ENCODE measurements at places on chromosomes 3 and 15.

DNA sequence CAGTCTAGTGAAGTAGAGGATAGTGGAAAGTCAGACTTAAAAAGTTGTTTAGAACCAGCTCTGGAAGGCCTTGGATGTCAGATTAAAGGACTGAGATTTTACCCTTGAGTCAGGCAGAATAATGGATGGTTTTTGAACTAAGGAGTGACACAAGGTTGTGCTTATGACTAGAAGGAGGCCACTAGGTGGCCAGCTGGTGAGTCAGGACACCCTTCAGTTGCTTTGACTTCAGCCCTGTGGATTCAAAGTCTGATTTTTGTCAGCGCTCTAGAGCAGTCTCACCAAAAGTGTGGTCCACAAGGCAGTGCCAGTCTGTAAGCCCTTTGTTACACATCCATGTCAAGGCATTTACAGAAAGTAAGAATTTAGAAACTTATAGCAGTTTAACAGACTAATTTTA, 3.8 kb upstream of the GABPB1 start:
- DNase-seq, result no peak

DNA sequence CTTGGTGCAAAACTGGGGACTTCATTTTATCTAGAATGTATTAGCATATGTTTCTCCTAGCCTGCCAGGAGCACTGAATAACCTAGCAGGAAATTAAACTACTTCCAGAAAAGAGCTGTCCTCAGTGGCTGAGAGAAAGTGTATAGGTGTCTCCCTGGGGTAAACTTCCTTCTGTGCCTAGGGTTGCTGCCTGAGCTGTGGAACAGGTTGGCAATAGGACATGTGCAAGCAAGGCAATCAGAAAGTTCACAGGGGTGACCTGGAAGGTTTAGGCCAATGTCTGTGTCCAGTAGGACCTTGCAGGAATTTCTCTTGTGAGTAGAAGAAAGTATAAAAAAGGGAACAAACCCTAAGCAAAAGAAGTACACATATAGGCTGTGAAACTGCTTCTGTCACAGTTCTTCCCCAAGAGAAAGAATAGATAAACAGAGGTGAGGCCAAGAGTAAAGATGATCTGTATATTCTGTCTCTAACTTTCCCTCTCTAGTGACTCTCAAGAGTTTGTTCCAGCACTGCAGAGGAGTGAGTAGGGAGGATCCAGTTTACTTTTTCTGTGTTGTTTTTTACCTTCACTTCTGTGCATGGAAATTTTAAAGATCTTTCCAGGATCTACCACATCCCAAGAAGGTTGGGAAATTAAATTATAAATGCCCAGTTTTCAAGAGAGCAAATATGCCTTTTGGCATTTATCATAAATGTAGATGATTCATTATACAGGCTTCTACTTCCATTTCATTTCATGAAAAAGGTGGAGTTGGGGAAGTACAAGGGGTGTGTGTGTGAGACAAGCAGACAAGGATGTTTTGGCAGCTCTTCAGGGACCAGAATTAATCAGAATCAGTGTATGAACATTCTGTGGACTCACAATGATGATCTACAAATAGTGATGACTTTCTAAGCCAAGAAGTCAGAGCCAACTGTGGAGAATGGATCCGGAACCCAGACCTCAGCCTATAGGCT, 155.2 kb downstream of the RBPMS2 start:
- no peak for DNase-seq

GRCh38 chr3:195270817-195271409, at the start of gene XXYLT1:
Gene XXYLT1 (minus strand): TSS chr3:195271159. CDS start chr3:195271058, 101 bp downstream.
- peak; percentile 80 for DNase-seq

DNA sequence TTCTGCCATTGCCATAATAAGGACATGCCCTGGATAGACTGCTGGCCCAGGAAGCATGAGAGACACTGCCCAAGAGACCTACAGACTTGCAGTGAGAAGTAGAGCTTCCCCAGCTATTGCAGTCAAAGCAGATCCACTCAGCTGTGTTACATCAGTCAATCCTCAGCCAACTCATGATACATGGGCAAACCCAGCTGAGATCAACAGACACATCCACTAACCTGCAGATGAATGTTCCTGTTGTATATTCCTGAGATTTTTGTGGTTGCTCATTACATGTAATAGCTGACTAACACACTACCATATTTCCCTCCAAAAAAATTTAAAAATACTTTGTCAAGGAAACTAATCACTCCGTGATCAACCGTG, 68.6 kb downstream of the DCLK3 start:
- no peak for DNase-seq

- no peak for DNase-seq
Observed at GRCh38 chr15:45307230-45307924, 55.3 kb downstream of the SLC28A2 start.

DNA sequence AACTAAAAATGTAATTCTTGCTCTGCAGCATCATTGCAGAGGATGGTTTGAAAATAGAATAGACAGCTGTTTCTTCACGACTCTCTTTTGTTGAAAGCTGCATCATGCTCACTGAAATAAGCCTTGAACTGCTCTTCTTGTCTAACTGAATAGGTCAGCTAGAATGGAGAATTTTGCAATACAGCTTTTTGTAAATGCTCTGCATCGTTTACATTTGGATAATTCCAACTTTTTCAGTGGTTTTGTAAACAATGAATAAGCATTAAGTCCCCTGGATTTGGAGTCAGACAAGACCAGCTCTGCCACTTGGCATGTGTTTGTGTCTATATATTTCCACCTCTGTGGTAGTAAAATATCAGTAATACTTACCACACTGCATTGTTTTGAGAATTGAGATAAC, 95.2 kb downstream of the PLSCR2 start:
- no peak for DNase-seq

DNA sequence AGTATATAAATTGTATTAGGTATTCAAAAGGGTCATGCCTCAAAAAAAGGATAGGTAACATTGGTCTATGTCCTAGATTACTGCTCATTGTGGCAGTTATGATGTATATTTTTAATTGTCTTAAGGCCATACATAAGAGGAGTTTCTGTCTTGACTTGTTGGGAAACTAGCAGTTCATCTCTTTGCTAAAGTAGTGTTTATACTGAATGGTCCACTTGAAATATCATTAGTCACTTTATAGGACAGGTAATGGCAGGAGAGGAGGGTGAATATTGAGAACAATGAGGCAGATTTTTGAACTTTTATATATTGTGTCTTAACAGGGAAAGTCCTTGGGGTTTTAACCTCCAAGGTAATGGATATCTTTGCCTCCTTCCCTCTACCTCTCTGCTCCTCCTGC, 58.4 kb downstream of the TP63 start:
- no peak for DNase-seq

DNA sequence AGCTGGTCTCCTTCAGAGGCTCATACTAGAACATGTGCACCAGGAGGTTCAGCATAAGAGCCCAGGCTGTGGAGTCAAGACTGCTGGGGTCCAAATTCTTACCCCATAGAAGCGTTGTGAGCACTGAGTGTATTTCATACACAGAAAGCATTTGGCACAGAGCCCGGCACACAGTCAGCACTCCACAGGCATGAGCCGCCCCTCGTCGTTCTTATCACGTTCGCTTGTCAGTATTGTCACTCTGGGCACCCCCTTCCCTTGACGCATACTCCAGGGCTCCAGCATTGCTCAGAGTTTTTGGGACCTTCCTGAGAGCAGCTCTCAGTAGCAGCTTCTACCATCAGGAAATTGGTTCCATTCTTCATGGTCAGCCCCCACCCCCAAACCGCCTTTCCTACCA, 25.2 kb downstream of the CORO2B start:
- DNase-seq, result no peak

- peak; percentile 30 for DNase-seq
Observed at GRCh38 chr15:64355348-64355943, 527 bp downstream of the CSNK1G1 start.

DNA sequence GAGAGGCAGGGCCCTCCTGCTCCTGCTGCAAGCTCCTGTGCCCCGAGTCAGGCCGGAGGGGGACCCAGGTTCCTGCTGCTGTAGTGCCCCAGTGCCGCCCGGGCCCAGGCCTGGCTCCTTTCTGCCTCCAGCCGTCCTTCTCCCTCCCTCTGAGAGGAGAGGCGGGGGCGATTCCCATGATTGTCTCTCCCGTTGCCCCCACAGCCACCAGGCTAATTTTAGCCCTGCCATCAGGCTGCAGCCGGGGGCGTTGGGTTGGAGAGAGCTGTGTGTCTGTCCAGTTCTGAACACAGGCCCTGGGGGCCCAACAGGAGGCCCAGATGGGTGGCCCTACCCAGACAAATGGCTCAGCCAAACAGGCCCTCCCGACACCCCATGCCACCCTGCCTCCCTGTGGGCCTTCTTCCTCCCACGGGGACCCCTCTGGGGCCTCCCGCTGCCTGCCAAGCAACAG, 214.8 kb downstream of the TBC1D2B start:
- no peak for DNase-seq

- DNase-seq, result no peak
Observed at GRCh38 chr15:101346928-101347327, 51.9 kb upstream of the SNRPA1 start.

DNA sequence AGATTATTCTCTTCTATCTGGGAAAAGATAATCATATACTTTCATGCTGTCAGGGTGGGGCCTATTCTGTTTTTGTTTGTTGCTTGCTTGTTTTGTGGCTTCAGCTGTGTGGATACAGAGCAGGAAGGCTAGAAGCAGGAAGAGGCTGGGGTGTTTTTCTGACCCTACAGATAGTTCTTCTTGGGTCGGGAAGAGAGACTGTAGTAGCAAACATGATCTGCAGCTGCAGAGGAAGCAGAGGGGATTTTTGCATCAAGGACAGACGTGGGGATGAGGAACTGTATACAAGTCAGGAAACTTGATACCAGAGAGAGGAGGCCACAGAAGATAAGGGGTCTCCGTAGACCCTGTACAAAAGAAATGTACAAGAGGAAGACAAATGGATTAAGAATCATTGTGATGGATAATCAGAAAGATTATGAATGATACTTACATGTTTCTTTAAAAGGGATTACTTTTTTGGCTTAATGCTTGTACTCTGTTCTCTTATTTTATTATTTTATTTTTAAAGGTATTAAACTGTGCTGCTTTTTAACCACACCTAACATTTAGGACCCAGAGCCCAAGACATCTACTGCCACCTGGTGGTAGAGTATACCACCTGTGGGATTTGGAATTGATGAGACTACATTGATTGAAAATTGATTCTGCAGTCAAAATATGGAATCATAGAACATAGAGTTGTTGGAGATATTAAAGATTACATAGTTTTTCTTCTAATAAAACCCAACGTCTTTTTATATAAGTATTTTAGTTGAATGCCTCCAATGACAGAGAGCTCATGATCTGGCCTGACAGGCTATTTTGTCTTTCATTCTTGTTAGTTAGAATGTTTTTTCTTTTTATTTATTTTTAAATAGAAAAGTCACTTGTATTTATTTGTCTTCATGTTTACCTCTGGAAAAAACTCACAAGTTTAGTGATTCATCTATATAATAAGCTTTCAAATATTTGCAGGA, 87.3 kb upstream of the ROPN1 start:
- DNase-seq, result no peak

- no peak for DNase-seq
Observed at GRCh38 chr3:172066880-172067796, 27.8 kb downstream of the FNDC3B start.

DNA sequence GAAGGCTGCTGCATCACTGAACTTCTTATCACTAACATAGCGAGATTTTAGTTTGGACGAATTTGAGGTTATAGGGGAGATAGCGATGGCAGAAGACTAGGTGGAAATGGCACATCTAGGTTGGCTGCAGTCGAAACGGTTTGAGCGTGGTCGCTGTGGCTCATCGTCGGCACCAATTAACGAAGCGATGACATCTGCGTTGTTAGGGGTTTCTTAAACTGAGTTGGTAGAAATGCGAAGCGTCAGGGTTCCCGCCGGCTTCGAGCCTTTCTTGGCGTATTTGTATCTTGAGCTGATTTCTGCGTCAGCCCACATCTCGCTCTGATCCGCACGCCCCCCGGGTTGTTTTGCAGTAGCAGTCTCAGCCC, 319 bp downstream of the LNP1 start:
- DNase-seq, result peak; percentile 7

GRCh38 chr3:46656778-46657556, 36.5 kb downstream of the ALS2CL start:
- DNase-seq, result no peak

DNA sequence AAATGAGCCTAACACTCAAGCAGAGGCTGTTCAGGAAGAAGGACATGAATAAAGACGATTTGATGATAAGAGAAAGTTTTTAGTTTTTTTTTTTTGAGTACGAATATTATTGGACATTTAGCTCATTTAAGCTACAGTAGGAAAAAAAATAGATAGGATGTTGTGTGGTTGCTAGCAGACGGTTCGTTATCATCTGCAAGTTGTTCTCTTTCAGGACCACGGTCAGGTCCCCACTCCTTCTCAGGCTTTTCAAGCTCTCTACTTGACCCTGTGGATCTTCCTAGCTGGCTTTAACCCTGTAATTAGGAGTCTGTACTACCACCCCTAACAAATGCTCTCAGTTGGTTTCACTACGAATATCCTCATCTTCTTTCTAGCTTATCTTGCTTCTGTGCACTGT, 1.1 kb downstream of the KCNH8 start:
- DNase-seq, result no peak

GRCh38 chr15:89406218-89406939, 71.8 kb upstream of the POLG start:
- DNase-seq, result no peak

DNA sequence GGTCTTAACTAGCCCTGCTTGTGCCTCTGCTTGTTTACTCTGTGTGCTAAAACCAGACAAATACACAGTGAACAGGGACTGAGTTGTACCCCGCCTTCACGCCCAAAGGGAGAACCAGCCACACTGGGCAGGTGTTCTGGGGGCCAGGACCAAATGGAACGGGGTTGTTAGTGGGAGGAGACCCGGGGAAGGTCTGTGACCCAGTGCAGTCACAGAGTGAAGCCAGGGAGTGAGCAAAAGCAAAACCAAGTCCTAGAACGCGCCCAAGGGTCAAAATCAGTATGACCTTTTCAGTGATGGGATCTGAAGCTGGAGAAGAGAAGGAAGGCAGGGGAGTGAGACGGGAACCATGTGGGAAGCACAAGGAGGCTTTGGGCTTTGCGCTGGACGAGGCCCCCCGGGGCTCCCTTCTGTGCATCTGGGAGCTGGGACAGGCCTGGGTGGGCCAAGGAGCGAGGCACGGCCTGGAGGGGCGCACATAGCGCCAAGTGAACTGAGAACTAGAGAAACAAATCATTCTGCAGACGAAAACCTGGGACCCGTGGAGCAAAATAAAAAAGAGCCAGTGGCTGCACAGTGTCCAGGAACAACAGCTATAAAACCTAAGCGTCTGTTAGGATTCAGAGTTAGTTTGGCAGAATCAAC, 78.3 kb upstream of the ALDH1A3 start:
- no peak for DNase-seq

DNA sequence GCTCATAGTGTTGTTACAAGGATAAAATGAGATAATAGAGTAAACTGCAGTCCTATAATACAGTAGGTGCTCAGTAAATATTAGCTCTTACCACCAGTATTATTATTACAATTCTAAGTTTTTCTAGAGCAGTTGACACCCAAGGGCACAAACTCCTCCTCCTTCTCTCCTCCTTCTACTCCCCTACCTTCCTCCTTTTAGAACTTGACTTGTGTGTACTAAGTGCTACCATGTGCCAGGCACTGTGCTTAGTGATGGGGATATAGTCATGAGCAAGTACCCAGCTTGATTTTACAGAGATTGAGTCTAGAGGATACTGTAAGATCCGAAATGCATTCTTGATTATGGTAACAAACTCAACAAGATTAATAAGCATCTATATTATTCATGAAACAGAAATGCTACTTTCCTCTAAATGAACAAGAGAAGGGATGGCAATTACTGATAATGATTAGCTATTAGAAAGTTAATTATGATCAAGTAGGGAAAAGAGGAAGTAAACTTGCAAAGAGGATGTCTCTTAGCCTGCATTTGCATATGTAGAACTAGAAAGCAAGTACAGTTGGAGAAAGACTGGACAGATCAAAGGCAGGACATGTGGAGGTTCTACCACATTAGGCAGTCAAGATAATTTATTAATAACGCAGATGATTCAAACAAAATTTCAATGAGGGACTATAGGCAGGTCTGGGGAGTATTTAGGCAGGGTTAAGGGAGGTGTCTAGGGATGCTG, 72.3 kb downstream of the CLDN11 start:
- no peak for DNase-seq
